ENCODE measurements at places on chromosomes 2 and 18. TPM values are rescaled to one million over a fixed set of nuclear protein-coding genes. Genes with fewer than 3 reads are reported as not detected.

- H3K4me3 ChIP-seq, result no peak overlapping the region
- no peaks in the 10 kb centered on the region for H3K4me1 ChIP-seq
- H3K27me3 ChIP-seq, result no peaks in the 10 kb centered on the region
- DNase-seq, result no peak
These were observed 133.0 kb upstream of the CELF4 start for GRCh38 chr18:37698508-37699040.

DNA sequence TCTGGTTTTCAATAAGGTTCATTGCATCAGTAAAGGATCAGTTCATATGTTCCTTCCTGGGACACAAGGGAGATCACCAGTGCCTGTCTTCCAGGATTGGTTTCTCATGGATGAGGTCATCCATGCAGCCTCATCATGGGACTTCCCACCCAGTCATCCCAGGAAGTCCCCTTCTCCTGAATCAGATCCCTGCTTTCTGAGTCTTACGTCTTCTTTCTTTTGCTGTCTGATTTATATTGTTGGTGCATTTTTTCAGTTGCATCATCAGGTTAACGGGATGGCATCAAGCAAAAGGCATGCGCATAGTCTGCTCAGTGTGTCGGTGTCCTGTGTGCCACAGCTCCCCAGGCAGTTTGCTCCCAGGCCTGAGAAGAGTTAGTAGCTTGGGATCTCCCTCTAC is 105.9 kb downstream of the SOX11 start:
- no peaks in the 10 kb centered on the region for H3K27me3 ChIP-seq
- DNase-seq, result no peak
- no peaks in the 10 kb centered on the region for H3K36me3 ChIP-seq
- no peak overlapping the region for H3K4me3 ChIP-seq
- H3K4me1 ChIP-seq, result no peaks in the 10 kb centered on the region
- no peak overlapping the region for H3K27ac ChIP-seq

- no peaks in the 10 kb centered on the region for H3K27me3 ChIP-seq
- H3K36me3 ChIP-seq, result no peaks in the 10 kb centered on the region
- no peak for DNase-seq
- no peaks in the 10 kb centered on the region for H3K4me1 ChIP-seq
- H3K4me3 ChIP-seq, result no peak overlapping the region
These were observed 408.2 kb upstream of the HNRNPA3 start for GRCh38 chr2:176804392-176804791.

- DNase-seq, result no peak
- peaks cover 9% of the 10 kb centered on the region for H3K4me1 ChIP-seq
- H3K36me3 ChIP-seq, result no peaks in the 10 kb centered on the region
- H3K4me3 ChIP-seq, result no peak overlapping the region
- no peaks in the 10 kb centered on the region for H3K27me3 ChIP-seq
These were observed 46.9 kb upstream of the NDUFV2 start for GRCh38 chr18:9055626-9056025.

GRCh38 chr2:161139098-161139987 is 20.9 kb upstream of the TANK start:
- peak overlapping the region; percentile 43 for H3K4me3 ChIP-seq
- H3K27me3 ChIP-seq, result no peaks in the 10 kb centered on the region
- H3K27ac ChIP-seq, result peak overlapping the region; percentile 19
- no peaks in the 10 kb centered on the region for H3K36me3 ChIP-seq
- H3K4me1 ChIP-seq, result peaks cover 18% of the 10 kb centered on the region

DNA sequence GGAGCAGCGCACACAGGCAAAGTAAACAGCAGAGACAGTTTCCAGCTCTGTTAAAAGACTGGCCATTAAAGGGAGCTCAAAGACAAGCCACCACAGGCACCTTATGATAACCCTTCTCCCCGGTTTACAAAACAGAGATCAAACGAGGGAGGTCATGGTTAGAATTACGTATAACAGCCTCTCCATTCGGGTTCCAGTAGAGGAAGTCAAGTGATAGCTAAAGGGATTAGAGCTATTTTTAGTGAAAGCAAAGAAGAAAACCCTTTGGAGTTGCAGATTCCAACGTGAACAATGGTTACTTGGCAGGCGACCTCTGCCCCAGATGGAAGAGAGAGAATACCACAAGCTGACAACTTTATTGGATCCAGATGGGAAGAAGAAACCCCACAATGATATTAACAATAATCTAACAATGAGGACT is 31.2 kb upstream of the EDAR start:
- no peaks in the 10 kb centered on the region for H3K36me3 ChIP-seq
- H3K27ac ChIP-seq, result no peak overlapping the region
- DNase-seq, result no peak
- peaks cover 9% of the 10 kb centered on the region for H3K4me1 ChIP-seq

GRCh38 chr18:58015065-58015780 is 28.8 kb upstream of the NEDD4L start:
- no peaks in the 10 kb centered on the region for H3K36me3 ChIP-seq
- H3K27me3 ChIP-seq, result no peaks in the 10 kb centered on the region
- no peak for DNase-seq
- H3K4me1 ChIP-seq, result no peaks in the 10 kb centered on the region

- H3K36me3 ChIP-seq, result no peaks in the 10 kb centered on the region
- no peak overlapping the region for H3K27ac ChIP-seq
- H3K4me3 ChIP-seq, result no peak overlapping the region
- H3K4me1 ChIP-seq, result no peaks in the 10 kb centered on the region
- DNase-seq, result no peak
- no peaks in the 10 kb centered on the region for H3K27me3 ChIP-seq
These were observed 387.2 kb upstream of the DCC start for GRCh38 chr18:51952844-51953243.

- no peak overlapping the region for H3K4me3 ChIP-seq
- H3K27me3 ChIP-seq, result no peaks in the 10 kb centered on the region
- H3K36me3 ChIP-seq, result no peaks in the 10 kb centered on the region
- H3K4me1 ChIP-seq, result no peaks in the 10 kb centered on the region
- DNase-seq, result no peak
- no peak overlapping the region for H3K27ac ChIP-seq
These were observed 74.4 kb upstream of the TANC1 start for GRCh38 chr2:158894078-158894477.

- no peak overlapping the region for H3K4me3 ChIP-seq
- peaks cover 63% of the 10 kb centered on the region for H3K4me1 ChIP-seq
- H3K36me3 ChIP-seq, result no peaks in the 10 kb centered on the region
- H3K27ac ChIP-seq, result no peak overlapping the region
- H3K27me3 ChIP-seq, result no peaks in the 10 kb centered on the region
These were observed 52.2 kb downstream of the ODC1 start for GRCh38 chr2:10395893-10396292.

DNA sequence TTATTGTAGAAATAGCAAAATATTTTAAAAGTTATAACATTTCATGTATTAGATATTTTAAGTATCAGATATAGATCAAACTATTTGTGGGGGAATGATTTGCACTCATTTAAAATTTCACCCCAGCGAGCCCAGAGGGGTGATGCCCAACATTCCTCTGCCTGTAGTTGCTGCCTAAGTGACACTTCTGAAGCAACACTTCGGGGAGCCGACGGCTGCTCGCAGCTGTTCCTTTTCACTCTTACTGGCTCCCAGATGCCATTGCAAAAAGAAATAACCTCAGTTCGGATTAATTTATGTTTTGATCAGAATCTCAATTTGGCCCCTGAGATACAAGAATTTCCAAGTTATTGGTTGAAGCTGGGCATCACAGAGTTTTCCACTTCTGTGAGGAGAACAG is 603.8 kb downstream of the PLCL1 start:
- no peaks in the 10 kb centered on the region for H3K4me1 ChIP-seq
- H3K27ac ChIP-seq, result no peak overlapping the region
- no peak for DNase-seq
- no peaks in the 10 kb centered on the region for H3K36me3 ChIP-seq

GRCh38 chr18:13793819-13794218 is 30.1 kb upstream of the MC5R start:
- no peaks in the 10 kb centered on the region for H3K4me1 ChIP-seq
- no peak overlapping the region for H3K4me3 ChIP-seq
- no peaks in the 10 kb centered on the region for H3K27me3 ChIP-seq
- H3K27ac ChIP-seq, result no peak overlapping the region
- no peaks in the 10 kb centered on the region for H3K36me3 ChIP-seq
- DNase-seq, result no peak

DNA sequence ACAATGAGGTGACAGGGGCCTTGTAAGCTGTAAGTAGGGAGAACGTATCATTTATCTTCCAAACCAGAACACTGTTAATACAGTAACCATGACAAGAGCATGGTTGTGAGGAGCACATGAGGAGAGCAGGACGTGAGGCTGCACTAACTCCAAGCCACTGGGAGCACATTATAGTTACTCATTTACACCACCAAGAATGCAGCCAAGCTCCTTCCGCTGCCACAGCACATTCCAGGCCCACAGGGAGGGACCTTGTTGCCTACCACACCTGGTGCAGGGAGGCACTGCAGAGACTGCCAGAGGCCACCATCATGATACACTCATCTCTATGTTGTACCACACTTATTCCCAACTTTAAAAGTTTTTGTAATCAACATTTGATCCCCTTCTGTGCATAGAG is 13.5 kb upstream of the SFXN5 start:
- no peak for DNase-seq
- no peak overlapping the region for H3K27ac ChIP-seq
- H3K4me3 ChIP-seq, result no peak overlapping the region

Gene ABCB11
- total RNA-seq, result 0.05 TPM

Gene DRC1
- total RNA-seq, result not detected

Gene GALR1
- 0.05 TPM for total RNA-seq

Gene PAPOLG
- total RNA-seq, result 6.9 TPM

Gene GAL3ST2
- not detected for total RNA-seq

Gene PROM2
- total RNA-seq, result 1.4 TPM

Gene CD8B2
- not detected for total RNA-seq
